NCI-H446 (cell line): ENCODE measurements at places on chromosomes 7 and 10.
A peak's percentile ranks its signal among the peaks of the same experiment; 100 is the strongest.

DNA sequence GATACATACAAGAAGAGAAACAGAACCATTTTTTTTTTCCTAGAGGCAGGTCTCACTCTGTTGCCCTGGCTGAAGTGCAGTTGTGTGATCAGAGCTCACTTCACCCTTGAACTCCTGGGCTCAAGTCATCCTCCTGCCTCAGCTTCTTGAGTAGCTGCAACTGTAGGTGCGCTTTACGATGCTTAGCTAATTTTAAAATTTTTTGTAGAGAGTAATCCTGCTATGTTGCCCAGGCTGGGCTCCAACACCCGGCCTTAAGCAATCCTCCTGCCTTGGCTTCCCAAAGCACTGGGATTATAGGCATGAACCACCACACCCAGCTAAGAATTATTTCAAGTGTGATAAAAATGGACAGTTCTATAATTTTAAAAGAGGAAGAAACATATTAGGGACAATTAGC lies 5.6 kb upstream of the ZEB1 start:
- no peak for DNase-seq

DNA sequence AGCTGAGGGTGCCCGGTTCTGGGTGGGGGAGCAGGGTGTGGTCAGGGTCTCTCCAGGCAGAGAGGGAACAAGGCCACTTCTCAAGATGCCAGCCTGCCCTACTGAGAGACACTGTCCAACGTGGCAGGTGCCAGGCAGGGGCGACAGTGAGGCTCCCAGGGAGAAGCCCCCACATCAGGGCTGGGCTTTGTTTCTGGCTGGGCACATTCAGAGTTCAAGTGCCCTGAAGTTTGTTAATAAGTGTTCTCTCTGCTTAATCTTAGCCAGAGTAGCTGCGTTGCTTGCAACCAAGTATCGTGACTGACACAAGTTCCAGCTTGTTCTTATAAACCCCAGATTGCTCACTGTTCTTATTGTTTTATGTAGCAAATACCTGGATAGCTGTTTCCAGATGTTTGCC lies 21.8 kb downstream of the FOXL3 start:
- no peak for DNase-seq

- DNase-seq, result peak; percentile 74
These were observed at the start of the genes ANAPC16 and ASCC1 for GRCh38 chr10:72215611-72216549. Gene ANAPC16, plus strand, starts transcription at chr10:72216012. Its CDS starts 7,903 bp downstream, at chr10:72223915. Gene ASCC1, minus strand, starts transcription at chr10:72216276. Its CDS starts 2,978 bp downstream, at chr10:72213298.

DNA sequence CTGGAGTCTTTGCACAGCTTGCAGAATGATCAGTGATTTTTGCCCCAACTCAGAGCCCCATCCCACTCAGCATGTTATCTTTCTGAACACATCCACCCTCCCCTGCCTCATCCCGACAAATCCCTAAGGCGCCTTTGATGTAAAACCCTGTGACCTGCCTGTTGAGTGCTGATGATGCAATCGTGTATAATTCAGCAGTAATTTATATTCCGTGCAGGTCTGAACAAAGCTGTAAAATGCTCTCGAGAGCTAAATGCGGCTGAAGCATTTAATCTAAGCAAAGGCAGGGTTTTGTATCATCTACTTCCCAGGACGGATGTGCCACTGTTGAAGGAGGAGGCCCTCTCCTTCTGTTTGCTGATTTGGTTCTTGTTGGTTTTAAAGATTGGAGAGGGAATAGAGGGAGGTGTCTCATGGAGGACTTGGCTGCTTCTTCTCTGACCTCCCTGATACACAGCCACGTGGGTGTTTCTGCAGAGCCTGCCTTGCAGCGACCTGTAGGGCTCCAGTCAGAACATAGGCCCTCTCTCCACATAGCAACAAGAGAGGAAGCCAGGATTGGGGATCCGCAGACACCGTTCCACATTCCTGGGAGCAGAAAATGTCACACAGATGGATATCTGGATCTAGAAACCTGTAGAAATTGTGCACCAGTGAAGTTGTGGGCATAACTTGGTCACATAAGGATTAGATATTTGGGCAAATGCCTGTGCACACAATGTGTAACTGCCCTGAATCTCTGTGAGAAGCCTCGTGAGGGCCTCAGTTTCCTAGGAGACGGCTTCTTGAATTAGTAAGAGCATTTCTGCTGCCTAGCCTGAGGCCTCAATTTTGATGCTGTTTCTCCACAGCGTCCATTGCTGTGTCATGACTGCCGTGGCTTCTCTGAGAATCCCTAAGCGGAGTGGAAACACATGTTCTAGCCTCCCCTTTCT lies 90.2 kb upstream of the AGK start:
- DNase-seq, result no peak

GRCh38 chr10:114388275-114388674 lies 16.0 kb downstream of the AFAP1L2 start:
- no peak for DNase-seq

DNA sequence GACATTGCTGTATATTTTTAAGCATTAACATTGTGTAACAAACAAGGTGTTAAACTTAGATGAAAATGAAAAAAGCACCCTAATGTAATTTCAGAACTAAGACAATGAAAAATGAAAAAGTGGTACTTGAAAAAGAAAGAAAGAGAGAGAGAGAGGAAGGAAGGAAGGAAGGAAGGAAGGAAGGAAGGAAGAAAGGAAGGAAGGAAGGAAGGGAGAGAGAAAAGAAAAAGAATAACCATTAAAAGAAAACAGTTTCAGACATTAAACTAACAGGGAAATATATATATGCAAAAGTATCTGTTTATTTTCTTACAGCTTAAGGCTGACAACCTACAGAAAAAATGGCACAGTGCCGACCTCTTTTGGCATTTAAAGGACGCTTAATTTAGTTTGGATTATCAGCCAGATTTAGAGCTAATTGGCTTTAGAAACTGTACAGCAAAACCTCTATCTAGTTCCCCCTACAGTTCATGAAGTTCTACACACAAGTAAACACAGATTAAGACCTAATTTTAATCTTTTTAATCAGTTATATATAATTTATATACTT lies 13.8 kb downstream of the MTERF1 start:
- DNase-seq, result no peak

- no peak for DNase-seq
These were observed 362.6 kb upstream of the MGMT start for GRCh38 chr10:129104266-129105045.

DNA sequence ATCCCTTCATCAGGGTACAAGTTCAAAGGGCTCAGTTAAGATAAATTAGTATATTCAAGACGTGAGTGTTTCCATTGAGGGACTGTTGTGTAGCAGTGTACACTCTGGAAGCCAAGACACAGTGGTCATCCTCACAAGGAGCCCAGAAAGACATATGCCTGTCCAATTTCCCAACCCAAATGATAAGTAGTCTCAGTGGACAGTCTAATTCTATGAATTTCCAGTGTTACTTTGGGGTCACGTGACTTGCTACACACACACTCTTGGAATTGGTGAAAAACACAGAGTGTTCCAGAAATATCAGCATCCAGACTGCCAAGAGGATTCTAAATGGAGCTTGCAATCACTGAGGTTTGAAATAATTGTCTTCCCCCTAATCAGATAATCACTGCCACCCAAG lies 365.1 kb downstream of the WDR11 start:
- peak; percentile 66 for DNase-seq

- DNase-seq, result no peak
These were observed 3.7 kb upstream of the WASL start for GRCh38 chr7:123752534-123752933.

- no peak for DNase-seq
These were observed 24.7 kb downstream of the LRRC27 start for GRCh38 chr10:132356621-132357195.

- DNase-seq, result no peak
These were observed 70.6 kb upstream of the ARID5B start for GRCh38 chr10:61830846-61831273.

DNA sequence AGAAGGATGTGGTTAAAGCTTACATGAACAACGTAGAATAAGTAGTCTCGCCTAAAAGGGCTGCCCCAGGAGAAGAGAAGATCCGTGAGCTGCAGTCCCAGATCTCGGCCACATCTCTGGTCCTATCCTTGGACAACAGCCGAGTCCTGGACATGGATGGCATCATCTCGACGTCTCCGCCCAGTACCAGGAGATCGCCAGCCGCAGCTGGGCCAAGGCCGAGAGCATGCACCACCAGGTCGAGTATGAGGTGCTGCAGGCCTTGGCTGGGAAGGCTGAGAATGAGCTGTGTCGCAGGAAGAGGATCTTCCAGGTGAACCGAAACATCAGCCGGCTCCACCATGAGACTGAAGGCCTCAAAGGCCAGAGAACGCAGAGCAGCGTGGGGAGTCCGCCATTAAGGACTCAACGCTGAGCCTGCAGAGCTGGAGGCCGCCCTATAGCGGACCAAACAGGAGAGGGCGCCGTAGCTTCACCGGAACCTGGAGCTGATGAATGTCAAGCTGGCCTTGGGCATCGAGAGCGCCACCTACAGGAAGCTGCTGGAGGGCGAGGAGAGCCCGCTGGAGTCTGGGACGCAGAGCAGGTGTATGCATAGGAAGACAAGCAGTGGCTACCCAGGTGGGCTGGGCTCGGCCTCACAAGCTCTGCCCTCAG lies 22.2 kb downstream of the LIPK start:
- no peak for DNase-seq

DNA sequence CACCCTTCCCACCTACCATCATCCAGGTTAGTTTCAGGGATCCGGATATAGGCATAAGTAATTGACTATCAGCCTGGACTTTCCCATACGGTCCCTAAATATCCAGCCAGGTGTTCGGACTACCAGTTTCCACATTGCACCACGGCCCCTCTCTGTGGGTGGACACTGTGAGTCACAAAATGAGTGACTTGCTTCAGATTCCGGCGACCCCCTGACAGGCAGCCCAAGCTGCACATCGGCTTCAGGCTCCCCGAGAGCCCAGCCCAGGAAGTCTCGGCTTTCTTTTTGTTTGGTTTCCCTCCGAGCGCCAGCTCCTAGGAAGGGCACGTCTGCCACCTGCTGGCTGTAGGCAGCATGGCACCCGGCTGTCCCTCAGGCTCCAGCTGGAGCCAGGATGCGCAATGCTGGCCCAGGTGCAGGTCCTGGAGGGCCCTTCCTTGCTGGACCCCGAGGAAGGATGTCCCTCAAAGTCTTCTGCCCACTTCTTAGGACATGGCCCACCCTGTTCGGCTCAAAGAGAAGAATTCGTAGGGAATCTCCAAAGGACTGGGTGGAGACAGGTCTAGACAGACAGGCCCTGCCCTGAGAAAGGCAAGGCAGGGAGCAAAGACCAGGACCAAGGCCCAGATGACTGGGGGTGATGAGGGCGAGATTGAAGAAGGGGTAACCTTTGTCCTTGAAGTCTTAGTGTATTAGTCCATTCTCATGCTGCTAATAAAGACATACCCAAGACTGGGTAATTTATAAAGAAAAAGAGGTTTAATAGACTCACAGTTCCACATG lies 10.6 kb downstream of the HABP2 start:
- no peak for DNase-seq

DNA sequence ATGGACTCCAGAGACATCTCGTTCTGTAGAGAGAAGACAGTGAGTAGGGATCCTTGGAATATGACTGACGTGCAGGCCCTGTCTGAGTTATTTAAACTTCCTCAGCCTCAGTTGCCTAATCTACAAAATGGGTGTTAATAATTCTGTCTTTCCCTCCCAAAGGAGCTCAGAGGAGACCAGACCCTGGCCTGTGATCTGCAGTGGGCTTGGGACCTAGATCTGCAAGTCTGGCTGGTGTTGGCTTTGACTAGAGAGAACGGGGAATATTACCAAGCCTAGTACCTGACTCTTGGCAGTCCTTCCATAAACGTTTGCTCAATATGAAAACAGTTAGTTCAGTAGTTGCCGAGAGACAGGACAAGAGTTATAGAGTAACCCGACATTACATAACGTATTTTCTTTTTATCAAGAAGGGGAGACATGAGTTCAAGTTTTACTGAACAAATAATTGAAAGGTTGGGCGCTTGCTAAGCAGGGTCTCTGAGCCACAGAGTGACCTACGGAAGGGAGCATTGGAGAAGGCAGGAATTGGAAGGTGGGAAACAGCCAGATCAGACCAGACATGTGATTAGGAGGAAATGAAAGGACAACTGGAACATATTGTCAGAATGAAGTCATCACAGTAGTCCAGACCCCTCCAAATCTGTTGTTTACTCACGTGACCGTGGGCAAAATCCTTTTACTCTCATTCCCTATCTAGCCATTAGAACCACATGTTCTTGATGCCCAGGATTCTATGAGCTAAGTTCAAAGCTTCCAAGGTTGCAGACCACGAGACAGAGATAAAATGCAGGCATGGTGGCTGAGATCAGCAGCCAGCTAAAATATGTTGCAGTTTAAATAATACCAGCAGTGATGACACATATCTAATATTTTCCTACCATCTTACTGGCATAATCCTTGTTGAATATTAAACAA lies 10.9 kb upstream of the CYP3A4 start:
- DNase-seq, result no peak

- DNase-seq, result peak; percentile 81
These were observed at the start of gene CDK13 for GRCh38 chr7:39949971-39950472. Gene CDK13, plus strand, starts transcription at chr7:39950256. Its CDS starts 386 bp downstream, at chr7:39950642.

- no peak for DNase-seq
These were observed 40.7 kb downstream of the AHR start for GRCh38 chr7:17339139-17339538.

- DNase-seq, result no peak
These were observed 70.1 kb downstream of the CYCS start for GRCh38 chr7:25054819-25055519.

DNA sequence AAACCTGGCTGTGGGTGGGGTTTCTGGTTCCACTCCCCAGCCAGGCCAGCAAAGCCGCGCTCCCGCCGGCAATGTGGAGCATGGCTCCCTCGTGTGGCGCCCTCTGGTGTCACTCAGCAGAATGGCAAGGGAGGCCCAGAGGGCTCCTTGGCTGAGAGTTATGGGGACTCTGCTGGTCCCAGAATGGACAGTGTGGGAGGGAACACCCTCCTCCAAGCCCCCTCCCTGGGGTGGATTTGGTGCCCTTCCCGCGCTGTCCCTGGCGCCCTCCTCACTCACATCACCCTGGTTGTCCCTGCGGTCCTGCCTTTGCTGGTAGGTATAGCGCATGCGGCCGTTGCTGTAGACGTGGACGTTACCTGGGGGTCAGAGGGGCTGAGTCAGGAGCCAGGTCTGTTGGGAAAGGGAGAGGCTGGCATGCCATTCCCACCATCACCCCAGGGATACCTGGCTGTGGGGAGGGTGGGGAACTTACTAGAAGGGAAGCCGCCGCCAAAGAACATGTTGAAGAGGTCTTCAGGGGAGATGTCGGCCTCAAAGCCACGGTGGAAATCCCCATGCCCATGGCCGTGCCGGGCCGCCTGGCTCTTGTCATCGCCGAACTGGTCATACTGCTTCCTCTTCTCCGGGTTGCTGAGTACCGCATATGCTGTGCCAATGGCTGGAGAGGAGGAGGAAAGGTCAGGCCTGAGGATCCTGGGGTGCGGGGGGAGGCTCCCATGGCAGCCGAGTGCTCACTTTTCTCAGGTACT lies 14.0 kb downstream of the DNAJB12 start:
- DNase-seq, result no peak

GRCh38 chr7:69260023-69260422 lies 338.3 kb upstream of the AUTS2 start:
- DNase-seq, result no peak

GRCh38 chr7:122850528-122850927 lies 35.7 kb downstream of the CADPS2 start:
- no peak for DNase-seq

DNA sequence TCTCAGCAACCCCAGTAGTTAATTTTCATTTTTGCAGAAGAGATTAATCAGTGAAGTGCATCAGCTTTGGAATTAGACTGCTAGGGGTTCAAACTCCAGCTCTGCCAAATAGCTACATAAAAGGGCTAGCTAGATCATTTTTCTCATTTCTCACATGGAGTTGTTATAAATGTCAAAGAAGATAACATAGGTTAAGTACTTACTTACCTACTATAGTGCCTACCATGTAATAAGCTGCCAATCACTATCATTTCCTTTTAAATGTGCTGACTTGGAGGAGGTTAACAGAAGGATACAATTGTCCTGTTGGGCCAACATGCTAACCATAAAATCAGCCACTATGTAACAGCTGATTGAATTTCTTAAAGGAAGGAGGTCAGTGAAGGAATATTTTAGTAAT lies 40.7 kb downstream of the KDM7A start:
- no peak for DNase-seq
